Cardiac fibroblast (primary cell): ENCODE measurements at places on chromosomes 5 and 9.

- DNase-seq: no peak
These were observed 153.3 kb upstream of the IZUMO3 start for GRCh38 chr9:24698881-24699518.

- no peak for DNase-seq
These were observed 52.6 kb downstream of the ADAMTS16 start for GRCh38 chr5:5192681-5193080.

GRCh38 chr5:23446424-23446823, 61.0 kb upstream of the PRDM9 start:
- peak; percentile 83 for DNase-seq

DNA sequence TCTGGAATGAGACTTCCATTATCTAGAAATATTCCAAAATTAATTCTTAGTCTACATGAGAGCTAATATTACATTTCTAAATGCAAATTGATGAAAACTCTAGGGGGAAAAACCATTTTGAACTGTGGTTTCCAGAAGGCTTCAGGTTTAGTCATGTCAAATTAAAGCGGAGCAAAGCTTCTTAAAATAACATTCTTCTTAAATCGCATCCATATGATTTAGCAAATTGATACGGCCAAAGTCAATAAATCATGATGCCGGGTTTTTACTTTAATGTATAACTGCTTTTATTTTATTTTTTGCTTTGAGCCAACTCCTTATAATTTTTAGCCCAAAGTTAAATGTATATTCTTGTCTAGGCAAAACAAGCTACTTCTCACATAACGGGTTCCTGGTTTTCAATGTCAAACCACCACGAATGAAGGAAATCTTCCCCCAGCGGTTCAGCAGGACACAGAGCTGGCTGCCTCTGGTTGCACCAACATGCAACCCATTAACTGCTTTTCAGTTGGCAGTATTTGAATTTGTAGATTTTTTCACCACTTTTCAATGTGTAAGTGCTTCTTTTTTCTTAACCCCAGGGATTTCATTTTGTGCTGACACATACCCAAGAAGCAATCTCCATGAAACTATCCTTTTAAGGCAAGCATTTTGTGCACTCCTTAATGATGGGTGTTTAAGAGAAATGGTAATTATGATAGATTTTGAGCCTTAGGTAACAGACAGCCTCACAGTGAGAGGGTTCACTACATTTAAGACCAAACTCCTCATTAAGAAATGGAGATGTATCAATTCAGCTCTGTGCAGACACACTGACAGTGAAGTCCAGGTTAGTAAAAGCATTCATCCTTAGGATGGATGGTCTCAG, 35.5 kb downstream of the EFNA5 start:
- DNase-seq: no peak

DNA sequence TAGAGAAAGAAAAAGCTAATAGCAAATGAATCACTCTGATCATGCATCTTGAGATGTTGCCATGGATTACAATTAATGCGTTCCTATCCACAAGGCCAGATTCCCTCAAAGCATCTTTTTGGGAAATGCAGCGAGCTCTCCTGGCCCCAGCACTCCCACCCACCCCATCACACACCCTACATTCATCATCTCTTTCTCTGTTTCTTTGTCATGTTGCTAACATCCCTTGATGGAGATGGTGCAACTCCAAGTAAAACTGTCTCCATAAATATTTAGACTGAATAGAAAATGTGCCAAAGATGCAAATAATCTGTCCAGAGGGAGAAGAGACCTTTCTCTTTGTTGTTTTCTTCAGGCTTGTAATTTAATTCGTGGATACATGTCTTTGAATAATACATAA, 30.8 kb upstream of the TNC start:
- no peak for DNase-seq

- DNase-seq: no peak
These were observed 11.6 kb downstream of the BRD9 start for GRCh38 chr5:880816-881550.

GRCh38 chr5:76582230-76583162, 40.7 kb downstream of the F2RL2 start:
- DNase-seq: peak; percentile 25

- DNase-seq: no peak
These were observed 108.8 kb upstream of the LPAR1 start for GRCh38 chr9:111147041-111147440.

GRCh38 chr9:10525972-10526371, 86.8 kb downstream of the PTPRD start:
- DNase-seq: no peak

GRCh38 chr9:22913518-22913917, 466.9 kb downstream of the DMRTA1 start:
- no peak for DNase-seq

GRCh38 chr5:44708602-44709001, 100.1 kb upstream of the MRPS30 start:
- DNase-seq: no peak

DNA sequence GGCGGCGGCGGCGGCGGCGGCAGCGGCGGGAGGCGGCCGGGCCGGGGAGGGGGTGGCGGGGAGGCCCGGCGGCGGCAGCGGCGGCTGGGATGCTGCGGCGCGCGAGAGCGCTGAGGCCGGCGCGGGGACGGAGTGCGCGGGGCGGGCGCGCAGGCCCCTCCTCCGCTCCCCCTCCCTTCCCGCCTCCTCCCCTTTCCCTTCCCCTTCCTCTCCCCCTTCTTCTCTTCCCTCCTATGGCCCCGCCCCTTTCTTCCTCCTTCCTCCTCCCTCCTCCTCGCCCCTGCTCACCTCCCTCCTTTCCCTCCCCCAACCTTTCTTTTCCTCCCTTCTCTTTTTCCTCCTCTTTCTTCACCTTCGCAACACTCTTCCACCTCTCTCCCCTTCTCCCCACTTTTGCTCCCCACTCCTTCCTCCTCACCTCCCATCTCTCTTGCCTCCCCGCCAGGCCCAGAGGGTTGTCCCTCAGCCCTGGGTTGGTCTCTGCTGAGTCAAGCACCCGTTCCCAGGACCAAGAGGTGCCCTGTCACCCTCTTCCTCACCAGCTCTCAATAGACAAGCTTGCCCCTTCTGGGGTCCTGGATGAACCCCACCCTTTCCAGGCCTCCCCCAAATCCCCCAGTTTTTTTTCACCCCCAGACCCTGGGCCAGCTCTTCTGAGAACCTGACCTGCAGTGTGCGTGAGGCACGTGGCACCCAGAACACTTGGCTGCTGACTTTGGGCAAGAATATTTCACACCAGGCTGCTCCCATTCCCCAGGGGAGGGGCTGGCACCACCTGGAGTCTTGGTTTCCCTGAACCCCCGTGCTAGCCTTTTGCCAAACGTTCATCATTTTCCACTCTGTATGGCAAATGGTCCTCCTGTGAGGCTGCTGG, at the start of gene SEMA4D:
Gene SEMA4D, minus strand, starts transcription at position 136 of the 874 bp plus-strand sequence. CDS start 92,657 bp downstream, outside the sequence.
- DNase-seq: no peak

GRCh38 chr5:14219800-14220512, 76.8 kb downstream of the TRIO start:
- no peak for DNase-seq

- no peak for DNase-seq
These were observed 45.0 kb downstream of the SECISBP2 start for GRCh38 chr9:89363311-89363670.

DNA sequence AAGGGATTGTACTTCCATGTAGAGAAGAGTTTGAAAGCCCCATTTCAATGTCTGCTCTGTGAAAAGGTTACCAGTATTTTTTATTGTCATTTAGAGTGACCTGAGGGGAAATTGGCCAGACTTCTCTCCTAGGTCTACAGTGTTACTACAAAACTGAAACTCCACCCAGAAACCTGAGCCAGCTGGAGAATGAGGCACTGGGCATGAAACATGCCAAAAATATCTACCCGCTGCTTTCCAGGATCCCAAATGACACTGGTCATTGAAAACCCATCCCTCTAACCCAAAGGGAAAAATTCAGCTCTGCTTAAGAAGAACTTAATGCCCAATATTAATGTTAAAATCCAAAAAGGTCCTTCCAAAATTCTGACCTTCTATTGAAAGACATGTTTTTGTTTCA, 99.2 kb upstream of the TRIM32 start:
- no peak for DNase-seq

- DNase-seq: no peak
These were observed at the start of gene FLT4 for GRCh38 chr5:180649297-180650039. TSS of gene FLT4 (minus strand) at chr5:180649600. CDS start at chr5:180649545, 55 bp downstream.
